ENCODE measurements at places on chromosomes 12 and 14. TPM values are rescaled to one million over a fixed set of nuclear protein-coding genes. Genes with fewer than 3 reads are reported as not detected.
A peak's percentile ranks its signal among the peaks of the same experiment; 100 is the strongest.

KRT79 gene
- not detected for total RNA-seq

DNA sequence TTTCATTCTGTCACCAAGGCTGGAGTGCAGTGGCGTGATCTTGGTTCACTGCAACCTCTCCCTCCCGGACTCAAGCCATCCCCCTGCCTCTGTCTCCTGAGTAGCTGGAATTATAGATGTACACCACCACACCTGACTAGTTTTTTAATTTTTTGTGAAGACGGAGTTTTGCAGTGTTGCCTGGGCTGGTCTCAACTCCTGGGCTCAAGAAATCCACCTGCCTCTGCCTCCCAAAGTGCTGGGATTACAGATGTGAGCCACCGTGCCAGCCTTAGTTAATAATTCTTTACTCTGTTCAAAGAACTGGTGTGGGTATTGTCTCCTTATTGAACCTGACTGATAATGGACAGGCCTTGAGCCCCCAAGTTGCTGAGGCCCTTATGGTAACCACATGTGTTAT lies 10.4 kb upstream of the KRT7 start:
- no peak for DNase-seq

DNA sequence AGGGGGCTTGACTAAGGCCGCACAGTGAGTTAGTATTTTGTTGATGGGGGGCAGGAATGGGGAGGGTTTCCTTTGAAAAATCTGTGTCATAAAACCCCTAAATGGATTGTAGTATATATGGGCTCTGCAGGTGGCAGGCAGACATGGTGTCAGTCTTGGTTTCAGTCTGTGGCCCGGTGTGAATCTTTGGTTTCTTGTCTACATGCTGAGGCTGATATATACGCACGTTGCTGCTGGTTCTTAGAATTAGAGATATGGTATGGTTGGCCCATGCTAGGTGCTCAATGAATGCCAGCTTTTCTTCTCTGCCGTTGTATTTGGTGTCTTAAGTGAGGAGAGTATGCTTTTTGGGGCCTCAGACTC lies 73.1 kb downstream of the TSPAN9 start:
- DNase-seq: no peak

DNA sequence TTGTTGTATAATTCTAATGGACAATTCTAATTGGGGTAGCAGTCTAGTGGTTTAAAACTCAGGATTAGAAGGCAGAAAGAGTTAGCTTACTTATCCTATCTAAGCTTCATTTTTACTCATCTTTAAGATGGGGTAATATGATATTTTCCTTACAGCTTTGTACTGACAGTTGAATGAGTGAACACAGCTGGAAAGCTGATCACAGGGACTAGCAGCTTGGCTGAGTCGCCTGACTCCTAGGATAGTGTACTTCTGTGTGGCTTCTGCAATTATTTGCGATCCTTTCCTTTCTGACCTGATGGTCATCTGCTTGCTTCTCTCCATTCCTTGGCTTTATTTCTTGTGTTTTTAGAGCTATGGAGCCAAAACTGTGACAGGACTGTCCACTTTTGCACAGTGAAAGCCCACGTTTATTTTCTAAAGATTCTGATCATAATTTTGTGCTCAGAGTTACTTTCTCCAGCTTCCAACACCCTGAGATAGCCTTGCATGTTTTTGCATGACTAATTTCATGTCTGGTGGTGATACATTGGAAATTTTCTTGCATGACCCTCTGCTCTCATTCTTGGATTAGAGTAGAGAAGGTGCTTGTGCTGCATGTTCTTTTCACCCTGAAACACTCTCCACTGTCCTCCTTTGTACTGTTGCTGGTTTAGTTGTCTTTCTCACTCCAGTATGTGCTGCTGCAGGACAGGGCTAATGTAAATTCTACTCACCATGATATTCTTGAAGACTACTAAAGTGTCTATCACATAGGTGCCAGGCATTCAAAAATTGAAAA lies 377.0 kb upstream of the ATP2B1 start:
- DNase-seq: no peak

TMTC1 gene
- 18.1 TPM for total RNA-seq

SLC2A14 gene
- total RNA-seq: 14.5 TPM

CD163 gene
- 2.0 TPM for total RNA-seq

DNA sequence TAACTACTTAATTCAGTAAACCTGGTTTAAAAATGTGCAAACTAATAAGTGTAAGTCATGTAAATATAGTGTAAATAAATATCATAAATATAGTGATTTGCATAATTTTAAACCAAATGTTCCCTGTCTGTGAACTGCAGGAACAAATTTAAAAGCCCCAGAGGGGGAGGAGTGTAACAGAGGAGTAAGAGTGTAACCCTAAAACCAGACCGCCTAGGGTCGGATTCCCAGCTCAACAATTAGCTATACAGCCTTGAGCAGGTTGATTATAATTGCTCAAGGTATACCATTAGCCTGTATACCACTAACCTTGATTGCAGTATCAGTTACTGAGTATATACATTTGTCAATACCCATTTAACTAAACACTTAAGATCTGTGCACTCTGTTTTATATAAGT lies 218.4 kb downstream of the ADAMTS20 start:
- no peak for DNase-seq

DNA sequence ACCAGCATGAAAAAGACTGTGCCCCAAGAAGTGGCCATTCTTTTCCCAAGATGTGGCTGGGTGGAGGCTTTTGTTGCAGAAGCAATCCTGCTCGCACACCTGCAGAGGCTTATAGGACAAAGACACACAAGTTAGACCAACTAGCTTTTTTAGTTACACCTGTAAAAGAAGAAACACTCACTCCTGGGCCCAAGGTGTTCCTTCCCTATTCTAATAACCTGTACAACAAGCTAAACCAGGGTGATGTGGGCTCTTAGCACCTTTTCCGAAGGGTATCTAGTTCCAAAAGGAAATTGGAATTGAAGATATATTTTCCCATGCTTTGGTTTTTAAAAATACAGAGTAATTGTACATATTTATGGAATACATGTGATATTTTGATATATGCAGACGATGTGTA lies 31.0 kb downstream of the ENTPD5 start:
- no peak for DNase-seq

ADCY4 gene
- total RNA-seq: 0.75 TPM

DNA sequence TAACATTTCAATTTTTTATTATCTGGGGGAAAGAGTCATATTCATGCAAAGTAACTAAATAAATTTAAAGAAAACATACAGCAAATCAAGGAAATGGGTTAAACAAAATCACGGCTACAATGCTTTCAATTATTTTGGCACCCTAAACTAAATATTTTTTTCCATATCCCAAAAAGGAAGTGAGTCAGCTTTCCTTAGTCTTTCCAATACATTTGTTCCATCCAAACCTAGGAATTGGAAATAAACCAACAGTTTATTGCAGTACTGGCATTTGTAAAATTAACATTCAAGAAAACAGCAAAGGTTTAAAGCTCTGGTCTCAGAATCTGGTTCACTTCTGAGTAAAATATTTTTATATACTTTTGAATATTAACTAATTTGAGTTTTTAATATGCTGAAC lies 89.2 kb downstream of the BCL2L14 start:
- no peak for DNase-seq

- no peak for DNase-seq
Measured at GRCh38 chr14:85542623-85543022, 12.7 kb downstream of the FLRT2 start.

DNA sequence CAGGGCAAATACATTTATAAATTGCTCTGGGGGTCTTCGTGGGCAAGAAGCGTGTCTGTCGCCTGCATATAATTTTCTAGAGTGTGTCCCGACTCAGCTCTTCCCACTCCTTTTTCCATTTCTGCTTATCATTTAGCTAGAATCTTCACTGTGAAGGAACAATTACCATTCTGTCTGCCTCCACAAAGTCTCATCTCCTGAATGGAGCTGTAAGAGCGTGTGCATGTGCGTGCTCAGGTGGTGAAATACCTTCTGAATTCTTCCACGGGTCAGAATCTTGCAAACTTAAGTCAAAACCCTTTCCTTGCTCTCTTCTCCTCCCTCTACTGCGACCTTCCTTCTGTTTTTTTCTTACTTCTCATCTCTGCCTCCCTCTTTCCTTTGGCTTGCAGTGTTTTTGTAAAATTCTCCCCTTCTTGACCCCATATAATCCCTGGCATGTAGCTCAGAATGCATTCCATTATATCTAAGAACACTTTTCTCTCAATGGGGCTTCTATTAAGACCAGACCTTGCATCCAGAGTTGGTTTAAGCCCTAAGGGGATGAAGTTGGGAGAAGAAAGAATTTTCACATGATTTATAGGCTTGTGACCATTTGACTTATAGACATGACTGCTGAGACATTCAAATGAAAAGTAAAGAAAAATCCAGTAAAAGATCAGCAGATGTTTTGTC lies 25.0 kb upstream of the GSG1 start:
- DNase-seq: no peak

LALBA gene
- total RNA-seq: not detected

ANP32D gene
- total RNA-seq: not detected

CDC42BPB gene
- 105 TPM for total RNA-seq

- DNase-seq: no peak
Measured at GRCh38 chr14:50103558-50103957, 12.8 kb downstream of the VCPKMT start.

GRCh38 chr14:89844508-89844907 lies 110.0 kb downstream of the EFCAB11 start:
- DNase-seq: no peak

DNA sequence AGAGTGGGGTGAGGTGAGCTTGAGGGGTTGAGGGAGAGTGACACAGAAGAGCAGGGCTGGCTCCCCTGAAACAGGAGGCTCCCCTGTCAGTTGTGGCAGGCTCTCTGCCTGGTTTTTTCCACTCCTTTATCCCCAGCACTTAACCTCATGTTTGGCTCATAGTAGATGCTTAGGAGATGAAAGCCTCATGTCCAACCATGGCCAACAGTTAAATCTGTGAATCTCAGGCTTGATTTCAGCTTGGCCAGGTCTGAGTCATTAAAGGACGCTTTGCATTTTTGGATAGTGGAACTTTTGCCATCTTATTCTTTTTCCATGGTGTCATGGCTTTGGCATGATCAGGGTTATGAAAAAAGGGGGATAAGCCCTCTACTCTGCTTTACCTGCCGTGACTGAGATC lies 117.2 kb downstream of the CACNA1C start:
- DNase-seq: no peak

JDP2 gene
- total RNA-seq: 13.1 TPM

- DNase-seq: no peak
Measured at GRCh38 chr12:93912086-93912733, 235.0 kb downstream of the CRADD start.

GRCh38 chr12:133256321-133256720 lies 20.6 kb upstream of the ANHX start:
- no peak for DNase-seq

DNA sequence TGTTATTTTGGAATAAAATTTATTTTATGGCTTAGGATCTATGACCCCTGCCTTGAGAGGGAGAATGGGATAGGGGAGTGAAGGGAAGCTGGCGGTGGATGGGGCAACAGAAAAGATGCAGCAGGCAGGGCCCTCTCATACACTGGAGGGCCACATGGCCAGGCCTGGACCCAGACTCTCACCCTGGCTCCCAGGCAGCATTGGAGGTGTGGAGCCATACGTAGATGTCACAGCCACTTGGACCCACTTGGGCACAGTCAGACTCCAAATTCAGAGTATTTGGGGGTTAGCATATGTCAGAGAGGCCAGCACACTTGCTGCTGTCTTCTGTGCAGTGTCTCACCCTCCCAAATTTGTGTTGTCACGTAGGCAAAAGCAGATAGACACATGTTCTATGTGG lies 6.5 kb downstream of the NAB2 start:
- DNase-seq: no peak

GRCh38 chr12:67042697-67043131 lies 226.4 kb upstream of the CAND1 start:
- no peak for DNase-seq

- DNase-seq: peak; percentile 33
Measured at GRCh38 chr12:69936214-69936731, 111.2 kb downstream of the MYRFL start.

WSCD2 gene
- total RNA-seq: not detected

- DNase-seq: no peak
Measured at GRCh38 chr12:69254862-69255261, 15.5 kb downstream of the CPSF6 start.

FRS2 gene
- 42.3 TPM for total RNA-seq

DNA sequence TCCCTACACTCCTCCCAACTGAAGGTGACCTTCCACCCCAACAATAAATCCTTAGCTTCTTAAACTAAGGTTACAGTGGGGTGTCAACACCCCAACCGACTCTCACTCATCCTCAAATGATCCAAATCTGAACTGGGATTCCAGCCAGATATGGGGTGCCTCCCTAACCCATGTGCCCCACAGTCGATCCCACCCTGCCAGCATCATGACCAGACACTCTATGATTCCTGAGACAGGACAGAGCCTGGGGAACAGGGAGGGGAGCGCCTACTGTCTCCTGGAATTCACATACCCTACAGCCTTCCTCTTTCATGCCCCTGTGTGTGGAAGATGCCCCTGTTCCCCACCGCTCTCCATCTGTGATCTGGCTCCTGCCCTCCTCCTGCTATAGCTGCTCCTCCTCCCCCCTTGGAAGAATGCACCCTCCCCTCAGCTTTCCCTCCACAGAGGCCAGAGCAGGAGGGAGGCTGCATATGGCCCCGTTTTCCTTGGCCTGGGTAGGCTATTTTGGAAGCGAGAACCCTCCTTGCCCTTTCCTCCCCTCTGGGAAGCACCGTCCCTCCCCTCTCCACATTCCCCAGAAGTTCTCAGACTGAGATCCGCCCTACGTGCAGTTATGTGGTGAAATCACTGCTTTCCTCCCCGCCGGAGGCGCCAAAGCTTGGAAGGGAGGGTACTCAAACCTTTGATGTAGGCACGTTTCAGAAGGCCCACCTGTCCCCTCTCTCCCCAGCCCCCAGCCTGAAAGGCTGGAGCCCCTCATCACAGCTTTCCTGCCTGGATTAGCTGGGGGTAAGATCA lies 48.0 kb downstream of the SMUG1 start:
- DNase-seq: no peak

All from progenitor cell of endocrine pancreas (in vitro differentiated cells).